ENCODE measurements at places on chromosomes 5 and 9.

DNA sequence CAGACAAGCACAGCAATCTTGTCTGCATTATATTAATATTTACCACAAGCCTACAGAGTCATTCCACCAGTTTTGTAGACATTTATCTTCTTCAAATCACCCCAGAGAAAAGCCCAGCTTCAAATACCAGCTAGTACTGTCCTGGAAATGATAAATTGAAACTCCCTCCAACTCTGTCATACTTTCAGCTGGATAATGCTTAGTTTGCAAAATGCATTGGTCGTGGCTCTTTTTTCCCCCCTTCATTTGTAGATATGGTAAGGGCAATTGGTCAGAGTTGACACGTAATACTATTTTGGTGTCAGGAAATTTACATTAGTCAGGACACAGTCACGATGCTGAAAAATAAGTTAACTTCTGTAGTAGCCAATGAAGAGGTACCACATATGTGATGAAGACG, 21.2 kb downstream of the HMHB1 start:
- DNase-seq, result no peak

GRCh38 chr5:72408603-72409002, 88.4 kb downstream of the PTCD2 start:
- DNase-seq, result no peak

GRCh38 chr9:99201603-99202002, 20.1 kb downstream of the ALG2 start:
- DNase-seq, result no peak

GRCh38 chr9:89154651-89155336, 23.8 kb downstream of the SHC3 start:
- no peak for DNase-seq

GRCh38 chr5:145718956-145719355, 116.2 kb downstream of the PRELID2 start:
- no peak for DNase-seq

Data from stimulated activated CD8-positive, alpha-beta memory T cell treated with anti-CD3 and anti-CD28 coated beads, Interleukin-15, amount 100 ng/mL, for 48 hours (primary cell).